PC-9 (cell line): ENCODE measurements at places on chromosomes 2 and 18. TPM values are rescaled to one million over a fixed set of nuclear protein-coding genes. Genes with fewer than 3 reads are reported as not detected.

- H3K36me3 ChIP-seq: no peaks in the 10 kb centered on the region
- no peak overlapping the region for H3K27ac ChIP-seq
- no peaks in the 10 kb centered on the region for H3K27me3 ChIP-seq
- no peak for DNase-seq
Measured at GRCh38 chr18:70368903-70369302, 80.1 kb downstream of the SOCS6 start.

GRCh38 chr18:40874233-40874632, 1080.8 kb upstream of the PIK3C3 start:
- DNase-seq: no peak
- H3K36me3 ChIP-seq: no peaks in the 10 kb centered on the region
- no peaks in the 10 kb centered on the region for H3K4me1 ChIP-seq
- no peak overlapping the region for H3K27ac ChIP-seq

DNA sequence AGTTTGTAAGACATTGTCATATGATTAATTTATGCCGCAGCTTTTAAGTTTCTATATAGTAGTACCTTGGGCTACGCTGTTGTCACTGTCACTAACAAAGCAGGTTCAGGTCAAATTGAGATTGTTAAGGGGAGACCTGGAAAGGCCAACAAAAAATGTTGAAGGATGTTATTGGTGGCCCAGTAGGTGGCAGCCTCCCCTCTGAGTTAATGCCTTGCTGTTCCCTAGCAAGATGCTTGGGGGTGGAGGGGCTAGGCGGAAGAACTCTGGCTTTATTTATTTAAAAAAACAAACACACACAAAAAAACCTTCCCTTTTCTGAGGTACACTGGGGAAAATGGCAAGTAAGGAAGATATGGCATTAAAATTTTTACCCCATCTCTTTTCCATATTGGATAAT, 128.3 kb upstream of the ATP5MC3 start:
- no peak for DNase-seq
- H3K27me3 ChIP-seq: peaks cover 75% of the 10 kb centered on the region
- H3K27ac ChIP-seq: no peak overlapping the region
- H3K4me3 ChIP-seq: no peak overlapping the region

DNA sequence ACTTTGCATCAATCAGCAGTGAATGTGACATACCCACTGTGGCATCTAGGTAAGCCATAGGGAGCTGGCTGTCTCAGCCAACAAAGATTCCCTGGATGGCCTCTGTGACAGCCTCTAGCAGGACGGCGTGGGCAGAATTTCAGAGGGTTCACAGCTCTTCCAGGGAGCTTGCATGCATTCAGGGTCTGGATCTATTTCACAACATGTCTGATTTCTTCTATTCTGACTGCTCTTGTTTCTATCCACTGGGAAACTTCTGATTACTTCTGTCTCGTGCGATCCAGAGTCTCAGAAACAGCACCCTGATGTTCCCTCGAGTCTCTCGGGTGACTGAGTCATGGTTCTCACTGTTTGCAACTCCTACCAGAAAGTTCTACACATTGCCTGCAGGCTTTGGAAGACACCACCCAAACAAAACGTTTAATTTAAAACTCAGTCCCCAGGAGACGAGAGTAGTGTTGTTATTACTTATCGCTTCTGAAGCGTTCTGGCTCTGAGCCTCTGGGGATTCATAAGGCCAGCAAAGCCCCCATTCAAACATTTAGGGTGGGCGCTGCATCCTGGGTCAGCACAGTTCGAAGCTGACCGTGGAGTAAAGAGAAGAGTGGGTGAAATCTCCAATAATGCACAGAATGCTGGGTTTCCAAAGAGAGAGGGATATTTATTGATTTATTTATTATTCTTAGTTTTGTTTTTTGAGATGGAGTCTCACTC, 41.9 kb upstream of the ODC1 start:
- no peak for DNase-seq
- H3K27me3 ChIP-seq: no peaks in the 10 kb centered on the region
- no peaks in the 10 kb centered on the region for H3K36me3 ChIP-seq

GRCh38 chr18:48827291-48828193, 123.2 kb downstream of the SMAD7 start:
- no peak overlapping the region for H3K27ac ChIP-seq
- 0 out of 2 replicates have a peak, but pooled peaks cover 6% of the 10 kb centered on the region for H3K36me3 ChIP-seq
- peaks cover 31% of the 10 kb centered on the region for H3K4me1 ChIP-seq
- H3K4me3 ChIP-seq: no peak overlapping the region
- peak; percentile 51 for DNase-seq

GRCh38 chr18:79588636-79589481, 90.7 kb upstream of the CTDP1 start:
- H3K27ac ChIP-seq: no peak overlapping the region
- H3K4me1 ChIP-seq: no peaks in the 10 kb centered on the region
- H3K27me3 ChIP-seq: peaks cover 80% of the 10 kb centered on the region
- H3K4me3 ChIP-seq: no peak overlapping the region

DNA sequence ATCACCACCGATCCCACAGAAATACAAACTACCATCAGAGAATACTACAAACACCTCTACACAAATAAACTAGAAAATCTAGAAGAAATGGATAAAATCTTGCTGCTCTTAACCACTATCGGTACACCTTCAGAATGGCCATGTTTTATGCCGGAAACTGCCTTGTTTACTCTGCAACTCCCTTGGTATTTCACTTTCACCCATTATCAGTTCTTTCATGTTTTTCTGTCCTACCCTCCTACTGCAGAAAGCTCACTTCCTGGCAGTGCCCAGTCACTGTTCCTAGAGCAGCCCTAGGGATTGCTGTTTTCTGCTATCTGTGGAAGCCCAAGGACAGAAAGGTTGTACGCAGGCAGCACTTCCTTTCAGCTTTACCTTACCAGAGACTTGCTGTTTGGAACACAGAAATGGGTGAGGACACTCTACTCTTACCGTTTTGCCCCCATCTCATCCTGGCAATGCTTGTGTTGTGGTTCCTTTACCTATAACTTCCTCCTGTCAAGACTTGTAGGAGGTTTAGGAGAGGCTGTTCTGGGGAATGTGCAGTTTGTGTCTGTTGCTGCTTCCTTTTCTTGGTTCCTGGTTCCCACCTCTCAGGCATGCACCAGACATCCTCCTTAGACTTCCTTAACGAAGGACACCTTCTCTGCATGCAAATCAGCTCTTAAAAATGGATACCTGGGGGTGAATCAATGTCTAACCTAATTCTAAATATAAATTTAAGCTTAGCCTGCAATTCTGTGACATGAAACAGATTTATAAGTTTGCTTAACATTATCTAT, 394.4 kb downstream of the SPAG16 start:
- no peaks in the 10 kb centered on the region for H3K27me3 ChIP-seq
- DNase-seq: no peak
- no peak overlapping the region for H3K4me3 ChIP-seq

TEX44 gene
- not detected in 2 replicates for total RNA-seq

GRCh38 chr2:70388128-70388527, 86.3 kb upstream of the FAM136A start:
- H3K4me1 ChIP-seq: peaks cover 32% of the 10 kb centered on the region
- peaks cover 6% of the 10 kb centered on the region; the same call in 1 of the 2 replicates for H3K36me3 ChIP-seq
- DNase-seq: peak; percentile 35
- peak overlapping the region; percentile 83 for H3K27ac ChIP-seq

DNA sequence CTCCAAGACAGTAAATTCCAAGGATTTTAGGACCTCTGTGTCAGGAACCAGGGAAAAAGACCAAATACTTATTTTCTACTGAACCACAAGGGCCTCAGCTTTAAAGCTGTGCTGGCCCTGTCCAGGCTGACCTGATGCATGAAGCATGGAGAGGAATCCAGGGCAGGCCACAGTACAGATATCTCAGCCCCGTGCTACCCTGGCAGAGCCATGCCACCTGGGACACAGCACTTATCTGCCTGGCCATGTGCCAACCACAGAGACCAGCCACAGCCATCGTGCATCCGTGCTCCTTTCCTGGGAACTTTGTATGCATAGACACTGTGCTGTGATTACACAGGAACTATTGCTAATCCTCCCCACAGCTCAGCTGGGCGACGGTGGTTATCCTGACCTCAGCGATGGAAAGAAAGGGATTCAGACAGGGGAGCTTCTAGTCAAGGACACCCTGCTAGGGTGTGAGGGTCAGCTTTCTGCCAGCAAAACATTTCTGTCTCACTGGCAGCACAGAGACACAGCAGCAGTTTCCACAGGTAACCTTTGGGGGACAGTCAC, 687.4 kb upstream of the ID2 start:
- no peaks in the 10 kb centered on the region for H3K4me1 ChIP-seq
- H3K4me3 ChIP-seq: no peak overlapping the region
- H3K27me3 ChIP-seq: peaks cover 23% of the 10 kb centered on the region; the same call in 1 of the 2 replicates
- H3K27ac ChIP-seq: no peak overlapping the region

- H3K27ac ChIP-seq: peak overlapping the region; percentile 95
- no peaks in the 10 kb centered on the region for H3K27me3 ChIP-seq
- H3K4me3 ChIP-seq: no peak overlapping the region
- H3K36me3 ChIP-seq: 0 out of 2 replicates have a peak, but pooled peaks cover 4% of the 10 kb centered on the region
- H3K4me1 ChIP-seq: peaks cover 98% of the 10 kb centered on the region
Measured at GRCh38 chr2:205751569-205752031, 69.3 kb downstream of the NRP2 start.

GRCh38 chr2:96024336-96025193, 10.2 kb downstream of the GPAT2 start:
- DNase-seq: no peak
- H3K4me1 ChIP-seq: no peaks in the 10 kb centered on the region
- H3K27me3 ChIP-seq: no peaks in the 10 kb centered on the region
- no peak overlapping the region for H3K4me3 ChIP-seq

IL36B gene
- not detected in 2 replicates for total RNA-seq

SLC19A3 gene
- total RNA-seq: 4.3 and 4.5 TPM in 2 replicates

- no peak overlapping the region for H3K4me3 ChIP-seq
- no peaks in the 10 kb centered on the region for H3K27me3 ChIP-seq
- H3K36me3 ChIP-seq: no peaks in the 10 kb centered on the region
- H3K27ac ChIP-seq: no peak overlapping the region
- H3K4me1 ChIP-seq: no peaks in the 10 kb centered on the region
Measured at GRCh38 chr2:220165401-220165800, 538.0 kb downstream of the SLC4A3 start.

- H3K4me1 ChIP-seq: no peaks in the 10 kb centered on the region
- H3K27ac ChIP-seq: no peak overlapping the region
- no peak overlapping the region for H3K4me3 ChIP-seq
- H3K36me3 ChIP-seq: no peaks in the 10 kb centered on the region
- DNase-seq: no peak
Measured at GRCh38 chr2:67514515-67514914, 117.4 kb downstream of the ETAA1 start.

EDAR gene
- not detected in 2 replicates for total RNA-seq

- no peaks in the 10 kb centered on the region for H3K27me3 ChIP-seq
- no peak overlapping the region for H3K27ac ChIP-seq
- DNase-seq: no peak
- H3K36me3 ChIP-seq: no peaks in the 10 kb centered on the region
- H3K4me1 ChIP-seq: no peaks in the 10 kb centered on the region
Measured at GRCh38 chr18:9665314-9665713, 42.8 kb upstream of the RAB31 start.

DNA sequence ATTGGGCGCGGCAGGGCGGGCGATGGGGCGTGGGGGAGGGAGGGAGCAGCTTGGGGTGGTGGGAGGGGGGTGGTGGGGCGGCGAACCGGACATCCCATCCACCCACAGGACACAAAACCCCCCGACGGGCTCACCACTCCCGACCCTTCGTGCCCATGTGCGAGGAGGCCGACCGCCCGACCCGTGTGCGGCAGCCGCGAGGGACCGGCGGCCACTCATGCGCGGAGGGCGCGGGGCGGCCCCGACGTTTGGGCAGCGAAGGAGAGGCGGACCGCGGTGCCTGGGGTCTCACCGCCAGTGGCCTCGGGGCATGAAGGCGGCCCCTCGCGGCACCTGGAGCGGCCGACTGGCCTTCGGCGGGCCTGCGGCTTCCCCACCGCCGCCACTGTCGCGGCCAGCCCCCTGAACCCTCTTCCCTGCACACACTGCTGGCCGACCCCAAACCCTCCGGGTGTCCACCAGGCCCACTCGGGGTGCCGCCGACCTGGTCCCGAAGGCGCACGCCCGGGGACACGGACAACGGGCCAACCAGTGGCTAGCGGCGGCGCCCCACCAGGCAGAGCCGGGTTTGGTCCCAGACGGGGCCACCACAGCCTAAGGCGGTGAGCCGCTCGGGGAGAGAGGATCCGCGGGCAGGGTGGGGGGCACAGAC, 94.6 kb upstream of the ANKRD30BL start:
- peaks cover 3% of the 10 kb centered on the region; the same call in 1 of the 2 replicates for H3K27me3 ChIP-seq
- no peaks in the 10 kb centered on the region for H3K36me3 ChIP-seq
- no peaks in the 10 kb centered on the region for H3K4me1 ChIP-seq

GRCh38 chr18:55840601-55841170, 252.7 kb upstream of the TCF4 start:
- H3K4me1 ChIP-seq: no peaks in the 10 kb centered on the region
- peaks cover 14% of the 10 kb centered on the region for H3K36me3 ChIP-seq
- H3K27ac ChIP-seq: no peak overlapping the region
- H3K27me3 ChIP-seq: no peaks in the 10 kb centered on the region

- peaks cover 43% of the 10 kb centered on the region for H3K4me1 ChIP-seq
- peak overlapping the region; percentile 84; the same call in 1 of the 2 replicates for H3K27ac ChIP-seq
- no peaks in the 10 kb centered on the region for H3K27me3 ChIP-seq
Measured at GRCh38 chr18:46247942-46248341, 143.8 kb downstream of the HAUS1 start.

DNA sequence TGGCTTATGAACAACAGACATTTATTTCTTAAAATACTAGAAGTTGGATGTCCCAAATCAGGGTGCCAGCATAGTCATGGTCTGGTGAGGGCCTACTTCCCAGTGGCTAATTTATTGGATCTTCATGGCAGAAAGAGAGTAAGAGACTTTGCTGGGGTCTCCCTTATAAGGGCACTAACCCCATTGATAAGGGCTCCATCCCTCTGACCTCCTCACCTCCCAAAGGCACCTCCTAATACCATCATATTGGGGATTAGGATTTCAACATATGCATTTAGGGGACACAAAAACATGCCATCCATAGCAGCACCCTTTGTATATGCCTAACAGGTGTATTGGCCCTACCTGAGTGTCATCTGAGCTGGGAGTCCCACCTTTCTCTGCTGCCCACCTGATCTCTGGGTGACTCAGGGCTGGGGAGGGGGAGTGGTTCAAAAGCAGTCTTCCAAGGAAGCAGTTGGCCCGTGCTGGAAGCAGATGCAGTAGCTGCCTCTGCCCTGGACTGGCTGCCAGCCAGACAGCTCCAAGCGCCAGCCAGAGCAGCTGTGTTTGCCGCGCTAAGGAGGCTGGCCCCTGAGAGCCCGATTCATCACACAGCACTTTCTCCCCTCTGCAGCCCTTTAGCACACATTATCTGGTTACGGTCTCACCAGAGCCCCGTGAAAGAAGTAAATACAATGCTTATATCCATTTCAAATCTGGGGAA, 84.6 kb downstream of the SMAD7 start:
- no peak overlapping the region for H3K27ac ChIP-seq
- H3K4me3 ChIP-seq: no peak overlapping the region
- no peaks in the 10 kb centered on the region for H3K36me3 ChIP-seq
- H3K4me1 ChIP-seq: no peaks in the 10 kb centered on the region
- DNase-seq: no peak
- H3K27me3 ChIP-seq: no peaks in the 10 kb centered on the region

GRCh38 chr18:49563130-49563540, 1.3 kb downstream of the LIPG start:
- H3K27me3 ChIP-seq: no peaks in the 10 kb centered on the region
- peaks cover 19% of the 10 kb centered on the region for H3K4me1 ChIP-seq
- DNase-seq: no peak
- H3K27ac ChIP-seq: peak overlapping the region; percentile 86
- H3K36me3 ChIP-seq: peaks cover 15% of the 10 kb centered on the region

GRCh38 chr2:46866770-46867246, 48.8 kb downstream of the MCFD2 start:
- no peaks in the 10 kb centered on the region for H3K36me3 ChIP-seq
- H3K27me3 ChIP-seq: no peaks in the 10 kb centered on the region
- peaks cover 20% of the 10 kb centered on the region for H3K4me1 ChIP-seq
- DNase-seq: no peak
- H3K27ac ChIP-seq: no peak overlapping the region

GRCh38 chr2:223214394-223215253, 162.6 kb downstream of the KCNE4 start:
- H3K4me1 ChIP-seq: peaks cover 15% of the 10 kb centered on the region
- no peaks in the 10 kb centered on the region for H3K36me3 ChIP-seq
- DNase-seq: no peak
- H3K27me3 ChIP-seq: no peaks in the 10 kb centered on the region
- no peak overlapping the region for H3K27ac ChIP-seq
